Endodermal cell (in vitro differentiated cells): ENCODE measurements at places on chromosomes 13 and 19.
A peak's percentile ranks its signal among the peaks of the same experiment; 100 is the strongest.

- DNase-seq: no peak
These were observed 71.7 kb upstream of the SOX21 start for GRCh38 chr13:94784066-94784465.

GRCh38 chr13:38947054-38947453 is 43.6 kb downstream of the STOML3 start:
- DNase-seq: peak; percentile 55

DNA sequence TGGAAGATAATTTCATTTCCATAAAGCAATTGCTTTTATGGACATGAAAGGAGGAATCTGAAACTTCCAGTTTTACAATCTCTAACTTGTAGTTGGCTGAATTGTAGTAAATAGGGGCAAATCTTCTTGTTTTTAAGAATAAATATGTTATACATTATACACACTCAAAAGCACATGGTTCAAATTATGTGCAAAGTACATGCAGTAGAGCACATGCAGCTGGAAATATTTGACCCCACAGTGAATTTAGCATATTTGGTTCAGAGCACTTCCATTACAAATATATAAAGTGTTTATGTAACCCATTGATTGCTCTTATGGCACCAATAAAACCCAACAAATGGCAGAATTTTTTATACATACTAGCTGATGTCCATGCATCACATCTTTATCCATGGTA is 180.5 kb downstream of the IRS2 start:
- no peak for DNase-seq

GRCh38 chr13:46668302-46668720 is 115.3 kb downstream of the LRCH1 start:
- DNase-seq: no peak

DNA sequence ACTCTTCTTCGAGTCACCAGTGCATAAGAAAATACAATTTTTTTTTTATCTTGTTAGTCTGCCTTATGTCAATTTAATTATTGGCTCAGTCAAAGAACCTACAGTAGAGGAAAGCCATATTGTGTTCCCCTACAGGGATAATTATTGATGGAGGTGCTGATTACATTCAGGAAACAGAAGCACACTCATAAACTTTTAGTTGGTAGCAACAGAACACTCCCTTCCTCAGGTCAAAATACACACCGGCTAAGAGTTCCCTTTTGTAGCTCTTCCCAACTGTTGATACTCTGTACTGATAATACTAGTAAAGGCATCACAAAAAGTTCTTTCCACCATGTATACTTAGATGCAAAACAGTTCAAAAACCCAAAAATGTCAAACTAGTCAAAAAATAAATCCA is 18.4 kb downstream of the FOXO1 start:
- DNase-seq: no peak

DNA sequence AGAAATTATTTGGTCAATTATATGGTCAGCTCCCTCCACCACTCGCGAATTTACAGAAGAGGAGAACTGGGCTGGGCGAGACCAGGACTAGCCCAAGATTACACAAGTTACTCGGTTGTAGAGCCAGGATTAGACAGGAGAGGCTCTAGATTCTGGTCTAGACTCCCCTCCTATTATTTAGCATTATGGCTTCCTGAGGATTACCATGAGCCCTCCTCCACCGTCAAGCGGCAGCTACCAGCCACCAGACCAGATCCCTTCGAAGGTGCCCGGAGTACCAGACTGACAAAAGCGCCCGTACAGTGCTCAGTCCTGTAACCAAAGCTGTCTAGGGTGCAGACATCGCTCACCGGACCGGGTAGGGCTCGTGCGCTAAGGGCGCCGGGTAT is 497 bp upstream of the MLNR start:
- DNase-seq: no peak

- DNase-seq: peak; percentile 38
These were observed 182.8 kb upstream of the TSHZ3 start for GRCh38 chr19:31532034-31532433.

DNA sequence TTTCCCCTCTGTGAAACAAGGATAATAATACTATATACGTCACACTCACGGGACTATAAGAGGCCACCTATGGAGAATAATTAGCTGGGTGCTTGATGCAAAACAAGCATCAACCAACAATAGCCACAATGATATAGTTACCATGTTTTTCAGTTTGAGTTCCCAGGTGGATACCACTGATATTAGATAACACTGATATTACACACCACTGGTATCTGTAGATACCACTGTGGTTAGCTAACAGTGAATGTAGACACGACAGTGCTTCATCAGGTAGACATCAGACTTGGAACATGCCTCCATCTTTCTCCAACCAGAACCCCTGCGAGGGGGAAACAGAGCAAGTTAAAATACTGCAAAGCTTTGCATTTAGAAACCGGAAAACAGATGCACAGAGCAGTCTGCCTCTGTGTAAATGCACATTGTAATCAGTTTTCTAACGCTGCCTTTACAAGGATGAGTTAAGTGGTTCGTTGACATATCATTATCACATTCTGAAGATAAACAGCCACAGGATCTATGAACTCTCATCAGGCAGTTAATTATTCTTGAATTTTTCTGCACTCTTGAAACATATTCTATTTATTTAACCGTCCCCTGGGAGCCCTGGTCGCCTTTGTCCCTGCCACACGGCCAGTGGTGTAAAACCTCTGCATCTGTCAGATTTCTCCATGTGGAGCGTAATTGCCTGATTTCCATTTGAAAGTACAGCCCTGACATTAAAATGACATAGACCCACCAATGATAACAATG is 80.7 kb downstream of the RNASEH2B start:
- DNase-seq: no peak

DNA sequence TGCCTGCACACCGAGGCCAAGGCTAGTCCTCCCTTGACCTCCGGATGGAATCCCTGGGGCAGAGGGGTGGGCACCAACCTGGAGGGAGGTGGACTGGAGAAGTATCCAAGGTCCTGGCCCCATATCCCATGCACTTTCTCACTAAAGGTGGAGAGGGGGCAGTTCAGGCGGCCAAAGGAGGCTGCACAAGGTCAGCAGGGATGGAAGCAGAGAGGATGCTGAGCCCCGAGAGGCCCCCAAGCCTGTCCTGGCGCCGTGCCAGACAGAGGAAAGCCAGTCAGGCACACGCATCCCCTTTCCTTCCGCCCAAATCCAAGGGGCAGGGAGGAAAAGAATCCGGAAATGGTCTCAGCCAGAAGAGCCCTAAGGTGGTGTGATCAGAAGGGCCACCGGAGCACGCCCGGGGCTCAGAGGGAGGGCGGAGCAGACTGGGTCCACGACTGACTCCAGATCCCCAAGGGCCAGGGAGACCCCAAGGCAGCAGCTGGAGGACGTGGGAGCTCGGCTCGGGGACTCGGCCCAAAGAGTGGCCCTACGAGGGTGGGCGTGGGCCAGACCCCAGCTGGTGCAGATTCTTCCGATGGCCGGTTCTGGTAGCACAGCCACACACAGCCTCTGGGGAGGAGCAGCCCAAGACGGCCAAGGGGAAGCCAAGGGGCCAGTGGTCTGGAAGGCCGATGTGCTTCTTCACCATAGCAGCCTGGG is 60.0 kb downstream of the MLLT1 start:
- DNase-seq: no peak

DNA sequence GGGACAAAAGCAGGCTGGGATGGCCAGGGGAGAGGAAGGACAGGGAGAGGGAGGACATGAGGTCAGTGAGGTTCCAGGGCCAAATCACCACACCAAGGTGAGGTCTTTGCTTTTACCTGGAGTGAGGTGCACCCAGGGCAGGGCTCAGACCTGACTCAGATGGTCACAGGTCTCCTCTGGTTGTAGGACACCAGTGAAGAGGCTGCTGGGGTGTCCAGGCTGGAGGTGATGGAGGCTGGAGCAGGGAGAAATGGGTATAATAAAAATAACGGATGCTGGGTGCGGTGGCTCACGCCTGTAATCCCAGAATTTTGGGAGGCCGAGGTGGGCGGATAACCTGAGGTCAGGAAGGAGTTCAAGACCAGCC is 6.9 kb downstream of the GRAMD1A start:
- DNase-seq: no peak

DNA sequence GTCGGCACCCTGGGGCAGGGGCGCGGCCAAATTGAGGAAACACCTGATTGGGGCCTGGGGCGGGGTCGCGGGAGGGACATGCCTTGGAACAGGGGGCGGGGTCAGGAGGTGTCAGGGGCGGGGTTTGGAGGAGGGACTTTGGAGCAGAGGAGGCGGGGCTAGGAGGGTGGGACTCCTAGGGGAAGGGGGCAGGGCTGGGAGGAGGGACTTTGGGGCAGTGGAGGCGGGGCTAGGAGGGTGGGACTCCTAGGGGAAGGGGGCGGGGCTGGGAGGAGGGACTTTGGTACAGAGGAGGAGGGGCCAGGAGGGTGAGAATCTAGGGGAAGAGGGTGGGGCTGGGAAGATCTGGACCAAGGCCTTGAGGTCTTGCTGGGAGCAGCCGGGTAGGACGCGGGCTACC is 21.9 kb downstream of the GRIN2D start:
- DNase-seq: peak; percentile 99

- DNase-seq: no peak
These were observed 558.2 kb downstream of the SLITRK6 start for GRCh38 chr13:85241060-85241459.

GRCh38 chr13:45335397-45336024 is 5.5 kb downstream of the TPT1 start:
- no peak for DNase-seq

- DNase-seq: peak; percentile 50
These were observed 35.8 kb upstream of the GRTP1 start for GRCh38 chr13:113399755-113400149.

DNA sequence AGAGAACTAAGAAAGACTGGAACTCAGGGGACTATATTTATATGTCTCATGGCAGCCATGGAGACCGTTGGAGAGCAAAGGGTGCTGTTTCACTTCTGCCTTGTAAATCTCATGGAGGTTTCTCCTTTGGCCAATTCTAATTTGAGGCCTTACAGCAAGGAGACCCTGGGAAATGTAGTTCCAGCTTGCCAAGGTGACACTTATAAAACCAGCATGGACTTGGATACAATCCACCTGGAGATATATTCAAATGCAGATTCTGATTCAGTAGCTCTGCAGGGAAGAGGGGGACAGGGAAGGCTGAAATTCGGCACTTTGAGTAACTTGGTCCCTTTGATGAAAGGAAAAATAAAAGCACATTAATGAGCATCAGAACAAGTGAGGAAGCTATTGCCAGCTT is 90.0 kb downstream of the OXGR1 start:
- no peak for DNase-seq

DNA sequence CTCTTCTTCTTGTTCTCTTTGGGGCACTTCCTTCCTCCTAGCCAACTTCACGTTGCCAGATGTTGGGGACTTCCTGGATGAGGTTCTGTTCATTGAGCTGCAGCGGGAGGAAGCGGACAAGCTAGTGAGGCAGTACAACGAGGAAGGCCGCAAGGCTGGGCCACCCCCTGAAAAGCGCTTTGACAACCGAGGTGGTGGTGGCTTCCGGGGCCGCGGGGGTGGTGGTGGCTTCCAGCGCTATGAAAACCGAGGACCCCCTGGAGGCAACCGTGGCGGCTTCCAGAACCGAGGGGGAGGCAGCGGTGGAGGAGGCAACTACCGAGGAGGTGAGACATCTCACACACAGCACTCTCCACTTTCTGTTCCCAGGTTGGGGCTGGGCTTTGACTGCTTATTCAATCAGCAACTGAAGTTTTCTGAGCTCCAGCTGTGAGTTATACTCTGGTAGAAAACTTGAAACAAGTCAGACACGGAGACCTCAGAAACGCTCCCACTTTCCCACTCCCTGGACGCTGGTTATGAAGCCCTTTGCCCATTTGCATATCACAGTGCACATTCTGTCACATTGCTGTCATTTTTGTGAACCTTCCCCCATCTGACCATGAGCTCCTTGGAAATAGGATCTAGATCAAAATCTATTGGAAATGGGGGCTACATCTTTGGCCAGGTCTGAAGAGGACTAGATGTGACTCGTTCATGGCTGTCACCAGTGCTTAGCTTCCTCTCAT is 7.2 kb upstream of the CCDC97 start:
- no peak for DNase-seq

- DNase-seq: no peak
These were observed 1065.8 kb upstream of the MIR17HG start for GRCh38 chr13:90281709-90282108.

DNA sequence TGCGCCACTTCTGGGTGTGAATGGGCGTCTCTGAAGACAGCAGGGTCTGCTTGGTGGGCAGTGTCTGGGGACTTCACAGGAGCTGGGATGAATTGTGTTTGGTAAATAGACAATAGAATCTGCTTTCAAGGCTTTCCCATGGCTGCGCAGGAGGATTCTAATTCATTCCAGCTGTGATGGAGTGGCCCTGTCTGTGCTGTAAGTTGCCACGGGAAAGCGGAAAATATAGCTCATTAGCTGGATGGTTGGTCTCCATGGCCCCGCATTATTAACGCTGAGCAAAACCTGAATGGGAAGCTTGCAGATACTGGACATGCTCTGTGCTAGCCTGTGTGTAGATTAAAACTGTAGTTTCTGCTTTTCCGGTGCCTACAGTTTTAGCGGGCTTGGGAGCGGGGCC is 15.6 kb upstream of the C1QTNF9 start:
- DNase-seq: no peak

- no peak for DNase-seq
These were observed 260.0 kb downstream of the FGF14 start for GRCh38 chr13:102141625-102142472.

- DNase-seq: peak; percentile 88
These were observed 60.0 kb downstream of the TPT1 start for GRCh38 chr13:45280751-45281634.

GRCh38 chr19:55683449-55684261 is 8.6 kb downstream of the EPN1 start:
- DNase-seq: no peak

- peak; percentile 99 for DNase-seq
These were observed 8.5 kb upstream of the LILRB3 start for GRCh38 chr19:54231077-54231931.

DNA sequence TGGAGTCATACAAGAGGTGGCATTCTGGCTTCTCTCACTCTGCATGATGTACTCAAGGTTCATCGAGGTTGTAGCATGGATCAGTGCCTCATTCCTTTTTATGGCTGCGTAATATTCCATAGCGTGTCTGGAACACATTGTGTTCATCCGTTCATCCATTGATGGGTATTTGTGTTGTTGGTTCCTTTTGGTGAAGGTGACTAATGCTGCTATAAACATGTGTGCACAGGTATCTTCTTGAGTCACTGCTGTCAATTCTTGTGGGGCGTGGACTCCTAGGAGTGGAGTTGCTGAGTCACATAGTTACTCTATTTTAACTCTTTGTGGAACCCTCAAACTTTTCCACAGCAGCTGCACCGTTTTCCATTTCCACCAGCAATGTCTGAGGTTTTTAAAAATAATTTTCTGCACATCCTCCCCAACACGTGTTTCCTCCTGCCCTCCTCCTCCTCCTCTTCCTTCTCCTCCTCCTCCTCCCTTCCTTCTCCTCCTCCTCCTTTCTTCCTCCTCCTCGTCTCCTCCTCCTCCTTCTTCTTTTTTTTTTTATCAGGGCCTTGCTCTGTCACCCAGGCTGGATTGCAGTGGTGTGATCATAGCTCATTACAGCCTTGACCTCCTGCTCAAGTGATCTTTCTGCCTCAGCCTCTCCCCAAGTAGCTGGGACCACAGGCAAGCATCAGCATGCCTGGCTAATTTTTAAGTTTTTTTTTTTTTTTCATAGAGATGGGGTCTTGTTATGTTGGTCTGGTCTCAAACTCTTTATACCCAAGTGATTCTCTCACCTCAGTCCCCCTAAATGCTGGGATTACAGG is 2.0 kb upstream of the TMEM221 start:
- DNase-seq: no peak
